ENCODE measurements at places on chromosomes 6 and 20. TPM values are rescaled to one million over a fixed set of nuclear protein-coding genes. Genes with fewer than 3 reads are reported as not detected.
A peak's percentile ranks its signal among the peaks of the same experiment; 100 is the strongest.

- DNase-seq = no peak
These were observed 240.6 kb downstream of the BCKDHB start for GRCh38 chr6:80347101-80347500.

DNA sequence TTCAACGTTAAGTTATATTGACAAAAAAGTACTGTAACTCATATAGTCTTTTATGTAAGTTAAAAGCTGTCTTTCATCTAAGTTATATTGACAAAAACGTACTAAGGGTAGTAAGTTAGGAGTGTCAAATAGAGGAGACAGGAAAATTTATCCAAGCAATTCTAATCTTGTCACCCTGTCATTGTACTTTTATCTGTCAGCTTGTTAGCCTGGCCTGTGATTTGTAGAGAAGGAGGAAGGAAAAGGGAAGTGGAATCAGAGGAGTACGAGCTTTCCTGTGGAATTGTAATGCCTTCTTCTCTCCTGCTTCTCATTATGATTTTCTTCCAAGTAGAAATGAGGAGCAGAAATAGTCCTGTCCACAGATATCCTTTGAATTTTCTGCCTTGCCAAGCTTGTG, 18.8 kb downstream of the KCTD20 start:
- no peak for DNase-seq

DNA sequence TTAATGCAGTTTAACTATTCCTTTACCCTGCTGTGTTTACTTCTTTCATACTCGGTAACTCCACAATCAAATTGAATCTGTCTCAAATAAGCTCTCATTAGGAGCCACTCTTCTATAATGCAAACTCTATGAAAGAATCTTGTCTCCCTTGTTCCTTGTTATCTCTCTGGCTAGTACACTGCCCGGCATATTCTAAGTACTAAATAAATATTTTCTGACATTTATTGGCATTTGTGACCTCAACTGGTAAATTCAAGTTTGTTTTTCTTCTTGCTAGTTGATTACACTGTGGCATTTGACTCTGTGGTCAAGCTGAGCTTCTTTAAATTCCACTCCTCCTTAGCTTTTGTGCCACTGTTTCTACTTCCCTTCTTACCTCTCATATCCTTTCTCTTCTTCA, 237.6 kb upstream of the KHDRBS2 start:
- DNase-seq = no peak

- DNase-seq = no peak
These were observed 13.2 kb upstream of the VAPB start for GRCh38 chr20:58375759-58376352.

RBBP8NL gene
- total RNA-seq = 1.1 TPM

SIRPB1 gene
- total RNA-seq = 5.8 TPM

GRCh38 chr6:129597023-129597713, 112.8 kb downstream of the ARHGAP18 start:
- peak; percentile 7 for DNase-seq

HSP90AB1 gene
- 556 TPM for total RNA-seq

- DNase-seq = no peak
These were observed 14.7 kb downstream of the FOXQ1 start for GRCh38 chr6:1326535-1327121.

Measured in thyroid gland (tissue), 4 donors.